NCI-H1417 treated with DMSO at 0.1 percent for 48 hours (cell line): ENCODE measurements at places on chromosomes 2 and 18.

DNA sequence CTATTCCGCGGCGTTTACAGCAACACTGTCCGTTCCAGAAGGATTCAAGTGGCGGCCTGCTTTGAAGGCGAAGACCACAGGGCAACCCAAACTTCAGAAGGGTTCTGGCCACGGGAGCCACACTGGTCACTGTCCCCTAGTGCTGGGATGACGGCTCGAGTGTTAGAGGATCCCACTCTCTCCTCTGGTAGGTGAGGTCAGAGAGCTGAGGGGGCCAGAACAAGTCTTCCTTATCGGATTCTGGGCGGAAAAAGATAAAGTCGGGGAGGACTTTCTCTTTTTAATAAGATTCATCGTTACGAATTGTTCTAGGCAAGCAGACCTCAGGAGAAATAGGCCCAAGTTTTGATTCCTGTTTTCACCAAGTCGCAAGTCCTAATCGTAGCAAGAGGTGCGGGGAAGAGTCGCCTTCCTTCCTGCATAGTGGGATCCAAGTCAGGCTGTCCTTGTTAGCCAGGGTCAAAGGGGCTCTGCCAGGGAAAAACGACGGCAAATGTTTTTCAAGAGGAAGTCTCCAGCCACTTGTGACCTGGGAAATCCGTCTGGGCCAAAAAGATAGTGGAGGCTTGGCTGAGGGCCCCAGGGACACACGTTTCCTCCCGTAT is 864 bp upstream of the MYL12A start:
- DNase-seq = no peak

- DNase-seq = no peak
Measured at GRCh38 chr2:150088538-150088937, 398.9 kb downstream of the RND3 start.

DNA sequence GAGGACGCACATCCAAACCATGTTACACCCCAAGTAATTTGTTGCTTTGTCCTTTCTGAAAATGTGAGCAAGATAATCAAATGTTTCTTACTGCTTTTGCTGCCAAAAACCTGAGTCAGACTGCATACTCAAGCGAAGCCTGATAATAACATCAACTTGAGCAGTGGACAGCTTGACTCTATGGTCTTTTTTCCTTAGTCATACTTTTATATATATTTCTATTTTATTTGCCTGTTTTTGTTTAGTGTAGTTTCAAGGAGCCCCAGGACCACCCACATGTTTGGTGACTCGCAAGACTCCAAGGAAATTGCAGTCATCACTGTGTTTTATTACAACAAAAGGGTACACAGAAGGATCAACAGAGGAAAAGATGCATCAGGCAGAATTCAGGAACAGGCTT is 688.4 kb upstream of the PIK3C3 start:
- no peak for DNase-seq

- DNase-seq = no peak
Measured at GRCh38 chr2:42223855-42224268, 54.7 kb downstream of the EML4 start.

- DNase-seq = no peak
Measured at GRCh38 chr2:70128005-70128404, 40.7 kb downstream of the PCBP1 start.

GRCh38 chr2:127591221-127591923 is 54.6 kb upstream of the GPR17 start:
- DNase-seq = no peak

DNA sequence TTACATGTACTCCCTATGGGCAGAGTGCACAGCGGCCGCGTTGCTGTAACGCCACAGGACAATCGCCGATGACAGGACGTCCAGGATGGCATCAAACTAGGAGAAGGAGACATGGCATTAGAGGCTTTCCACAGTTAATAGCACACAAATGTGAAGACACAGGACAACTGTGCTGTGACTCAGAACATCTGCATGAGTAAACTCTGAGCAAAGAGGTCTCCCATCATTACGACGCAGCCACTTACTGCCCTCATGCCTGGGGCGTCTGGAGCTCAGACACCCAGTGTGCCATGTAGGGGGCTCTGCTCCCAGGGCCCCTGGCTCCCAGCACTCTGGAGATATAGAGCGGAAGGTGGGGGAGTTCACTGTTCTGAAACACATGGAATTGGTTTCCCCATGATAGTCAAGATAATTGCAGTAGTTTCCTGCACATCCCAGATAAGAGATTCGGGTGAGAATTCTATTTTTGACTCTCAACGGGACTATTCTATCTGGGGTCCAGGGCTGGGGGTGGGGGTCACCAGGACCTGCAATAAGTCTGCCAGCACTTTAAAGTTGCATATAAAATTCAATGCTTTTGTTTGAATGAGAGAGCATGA is 168.1 kb downstream of the TMEM163 start:
- no peak for DNase-seq
